ENCODE measurements at places on chromosomes 5 and 9.

GRCh38 chr9:124776954-124777648 is at the start of gene OLFML2A:
TSS of gene OLFML2A (plus strand) at chr9:124777133. CDS start at chr9:124777271, 138 bp downstream.
- DNase-seq: peak; percentile 66

DNA sequence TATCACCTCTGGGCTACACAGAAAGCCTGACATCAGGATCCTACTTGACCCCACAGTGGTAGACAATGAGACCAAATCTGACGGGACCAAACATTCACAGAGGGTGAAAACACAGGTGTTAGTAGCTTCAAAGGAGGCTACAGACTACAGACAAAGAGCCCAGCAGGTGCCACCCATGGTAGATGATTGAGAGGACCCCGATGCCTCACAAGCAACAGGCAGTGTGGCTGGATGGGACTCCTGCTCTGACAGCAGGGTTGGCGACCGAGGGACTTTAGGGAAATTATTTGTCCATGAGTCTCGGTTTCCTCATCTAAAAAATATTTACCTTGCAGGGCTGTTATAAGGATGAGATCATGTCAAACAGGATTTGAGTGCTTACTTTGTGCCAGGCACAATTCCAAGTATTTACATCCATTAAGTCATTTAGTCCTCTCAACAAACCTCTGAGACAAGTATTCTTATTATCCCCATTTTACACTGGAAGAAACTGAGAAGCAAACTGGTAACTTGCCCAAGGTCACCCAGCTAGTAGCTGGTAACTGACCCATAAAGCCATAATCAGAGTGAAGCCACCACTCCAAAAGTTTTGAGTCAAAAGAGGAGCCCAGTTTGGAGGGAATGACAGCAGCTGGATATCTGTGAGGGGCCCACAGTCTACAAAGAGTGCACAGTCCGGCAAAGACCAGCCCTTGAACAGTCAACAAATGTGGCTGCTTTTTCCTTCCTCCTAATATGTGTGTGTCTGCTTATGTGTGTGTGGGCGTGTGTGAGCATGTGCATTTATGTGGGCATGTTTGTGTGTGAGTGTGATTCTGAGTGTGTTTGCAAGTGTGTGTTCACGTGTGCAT is 502.0 kb downstream of the BNC2 start:
- DNase-seq: no peak

DNA sequence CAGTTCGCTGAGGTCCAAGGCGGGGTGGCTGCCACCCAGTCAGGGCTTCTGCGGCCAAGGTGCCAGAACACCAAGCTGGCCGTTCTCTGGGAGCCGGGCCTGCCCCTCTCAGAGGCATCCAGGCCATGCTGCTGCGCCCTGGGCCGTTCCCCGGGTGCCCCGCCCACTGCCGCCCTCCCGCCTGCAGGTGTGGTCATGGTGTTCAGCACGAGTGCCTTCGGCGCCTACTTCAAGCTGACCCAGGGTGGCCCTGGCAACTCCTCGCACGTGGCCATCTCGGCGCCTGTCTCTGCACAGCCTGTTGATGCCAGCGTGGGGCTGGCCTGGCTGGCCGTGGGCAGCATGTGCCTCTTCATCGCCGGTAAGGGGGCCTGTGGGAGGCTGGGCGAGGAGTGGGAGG is 7.7 kb downstream of the SLC2A8 start:
- no peak for DNase-seq

DNA sequence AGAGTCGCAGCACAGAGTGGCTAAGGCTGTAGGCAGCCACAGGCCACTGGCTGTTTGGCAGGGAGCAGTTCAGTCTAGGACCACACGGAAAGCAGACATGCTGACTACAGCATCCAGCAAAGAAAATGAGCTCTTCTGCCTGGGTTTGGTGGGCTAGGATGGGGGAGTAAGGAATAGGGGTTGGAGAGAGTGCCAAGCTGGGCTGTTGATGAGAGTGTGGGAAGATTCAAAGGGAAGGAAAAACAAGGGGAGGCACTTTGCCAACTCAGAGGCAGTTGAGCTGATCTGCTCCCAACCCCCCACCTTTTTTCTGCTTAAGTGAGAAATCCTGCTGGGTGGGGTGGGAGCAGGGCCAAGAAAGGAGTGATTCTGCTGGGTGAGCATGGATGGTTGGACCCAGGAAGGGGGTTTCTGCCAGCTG is 35.9 kb downstream of the SVEP1 start:
- DNase-seq: no peak

DNA sequence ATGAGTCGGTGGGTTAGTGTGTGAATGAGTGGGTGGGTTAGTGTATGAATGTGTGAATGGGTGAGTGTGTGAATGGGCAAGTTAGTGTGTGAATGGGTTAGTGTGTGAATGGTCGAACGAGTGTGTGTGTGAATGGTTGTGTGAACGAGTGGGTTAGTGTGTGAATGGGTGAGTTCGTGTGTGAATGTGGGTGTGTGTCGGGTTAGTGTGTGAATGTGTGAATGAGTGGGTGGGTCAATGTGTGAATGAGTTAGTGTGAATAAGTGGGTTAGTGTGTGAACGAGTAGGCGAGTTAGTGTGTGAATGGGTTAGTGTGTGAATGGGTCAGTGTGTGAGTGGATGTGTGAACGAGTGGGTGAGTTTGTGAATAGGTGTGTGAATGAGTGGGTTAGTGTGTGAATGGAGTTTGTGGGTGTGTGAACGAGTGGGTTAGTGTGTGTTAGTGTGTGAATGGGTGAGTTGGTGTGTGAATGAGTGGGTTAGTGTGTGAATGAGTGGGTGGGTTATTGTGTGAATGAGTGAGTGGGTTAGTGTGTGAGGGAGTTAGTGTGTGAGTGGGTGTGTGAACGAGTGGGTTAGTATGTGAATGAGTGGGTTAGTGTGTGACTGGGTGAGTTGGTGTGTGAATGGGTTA is 38.8 kb downstream of the NKD2 start:
- DNase-seq: no peak

GRCh38 chr9:22010866-22011625 is 1.9 kb upstream of the CDKN2B start:
- peak; percentile 75 for DNase-seq

- no peak for DNase-seq
Observed at GRCh38 chr9:132301521-132301920, 53.3 kb downstream of the SETX start.

- no peak for DNase-seq
Observed at GRCh38 chr5:136114414-136115125, 18.1 kb upstream of the SMAD5 start.

DNA sequence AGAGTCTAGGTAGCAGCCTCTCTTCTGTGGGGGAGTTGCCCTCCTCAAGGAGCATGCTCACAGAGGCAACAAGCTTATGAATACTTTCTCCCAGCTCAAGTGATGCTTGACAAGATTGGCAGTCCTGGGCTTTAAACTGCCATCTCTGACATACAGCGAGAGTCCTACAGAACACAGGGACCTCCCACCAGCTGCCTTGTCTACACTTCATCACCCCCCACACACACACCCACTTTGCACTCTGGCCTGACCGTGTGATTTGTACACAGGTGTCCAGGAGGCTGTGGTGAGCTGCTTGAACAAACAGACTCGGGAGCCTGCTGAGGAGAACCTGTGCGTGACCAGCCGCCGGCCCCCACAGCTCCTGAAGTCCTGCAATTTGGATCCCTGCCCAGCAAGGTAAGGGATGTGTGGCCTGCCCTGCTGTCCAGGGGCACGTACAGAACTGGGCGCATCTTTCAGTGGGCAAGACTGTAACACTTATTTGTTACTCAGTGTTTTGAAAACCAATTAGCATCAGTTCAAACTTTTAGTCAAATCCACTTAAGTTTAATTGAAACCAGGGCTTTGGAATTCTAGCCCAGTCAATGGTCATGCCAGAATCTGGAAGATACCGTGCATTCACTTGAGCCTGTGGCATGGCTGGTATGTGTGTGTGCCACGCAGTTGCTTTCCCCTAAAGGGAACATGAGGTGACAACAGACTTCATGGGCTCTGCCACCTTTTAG is 247.5 kb downstream of the ADAMTSL1 start:
- no peak for DNase-seq

DNA sequence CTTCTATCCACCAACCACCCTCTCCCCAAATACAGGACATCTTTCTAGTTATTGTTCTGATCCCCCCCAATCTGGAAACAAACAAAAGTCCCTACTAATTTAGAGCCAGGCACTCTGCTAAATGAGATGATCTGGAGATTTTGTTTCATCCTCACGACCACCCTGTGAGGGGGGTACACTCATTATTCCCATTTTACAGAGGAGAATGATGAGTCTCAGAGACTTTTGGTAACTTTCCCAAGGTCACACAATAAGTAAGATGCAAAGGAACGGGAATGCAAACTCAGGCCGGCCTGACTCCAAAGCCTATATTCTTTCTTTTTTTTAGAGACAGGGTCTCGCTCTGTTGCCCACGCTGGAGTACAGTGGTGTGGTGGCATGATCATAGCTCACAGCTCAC is 9.4 kb downstream of the PDGFRB start:
- DNase-seq: no peak

- peak; percentile 85 for DNase-seq
Observed at GRCh38 chr9:93600504-93600903, 24.1 kb downstream of the PHF2 start.

DNA sequence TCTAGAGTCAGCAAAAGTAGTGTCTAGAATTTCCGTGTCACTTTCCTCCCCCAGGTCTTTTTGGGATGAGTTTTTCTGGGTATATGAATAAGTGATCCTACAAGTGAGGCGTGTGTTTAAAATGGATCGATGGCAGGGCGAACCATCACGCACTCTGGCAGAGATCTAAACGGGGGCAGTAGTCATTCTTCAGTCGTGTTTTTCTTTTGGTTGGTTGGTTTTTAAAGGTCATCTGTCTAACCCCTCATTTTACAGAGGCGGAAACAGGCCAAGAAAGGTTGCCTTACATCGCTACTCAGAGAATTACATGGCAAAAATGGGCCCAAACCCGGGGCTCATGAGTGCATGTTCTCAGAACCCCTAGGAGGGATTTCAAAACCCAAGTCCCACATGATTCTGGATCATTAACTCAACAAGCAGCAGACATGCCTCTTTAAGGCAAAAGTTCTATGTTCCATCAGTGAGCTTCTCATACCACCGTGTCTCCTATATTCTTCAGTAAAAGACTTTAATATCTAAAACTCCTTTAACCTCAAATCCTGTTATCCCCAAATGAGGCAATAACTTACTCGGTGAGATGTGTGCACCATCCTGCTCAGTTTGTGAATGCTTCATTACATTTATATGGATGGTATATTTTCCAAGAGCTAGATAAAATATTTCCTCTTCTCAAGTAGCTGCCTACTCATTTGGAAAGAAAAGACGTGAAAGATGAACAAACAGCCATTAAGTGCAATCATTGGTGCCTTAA is 145.8 kb downstream of the AOPEP start:
- no peak for DNase-seq

GRCh38 chr9:106897751-106898150 is 34.8 kb downstream of the ZNF462 start:
- DNase-seq: no peak

DNA sequence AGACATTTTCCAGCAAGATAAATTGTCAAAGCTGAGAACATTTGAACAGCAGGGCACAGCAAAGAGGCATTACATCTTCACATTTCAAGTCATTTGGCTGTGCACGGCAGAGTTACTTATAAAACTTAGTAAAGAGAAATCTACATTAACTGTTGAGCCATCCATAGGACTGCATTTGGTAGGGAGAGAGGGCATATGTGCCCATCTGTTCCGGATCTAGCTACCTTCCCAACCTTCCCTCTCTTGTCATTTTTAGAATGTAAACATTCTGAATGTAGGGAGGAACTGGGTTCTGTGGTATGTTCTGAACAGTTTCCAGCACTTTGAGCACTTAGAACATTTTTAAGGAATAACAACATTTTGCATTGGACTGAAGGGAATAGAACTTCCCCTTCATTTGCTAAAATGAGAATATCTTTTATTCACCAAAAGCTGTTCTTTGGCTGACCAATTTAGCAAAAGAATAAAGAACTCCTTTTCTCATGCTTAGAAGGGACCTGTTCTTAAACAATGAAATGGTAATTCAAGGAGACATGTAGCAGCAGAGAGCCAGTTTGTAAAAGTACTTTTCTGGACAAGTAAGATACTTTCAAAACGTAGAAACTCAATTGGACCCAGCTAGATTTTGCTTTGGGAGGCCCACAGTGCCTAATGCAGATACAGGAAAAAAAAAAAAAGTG is 104.4 kb downstream of the CETN3 start:
- no peak for DNase-seq

DNA sequence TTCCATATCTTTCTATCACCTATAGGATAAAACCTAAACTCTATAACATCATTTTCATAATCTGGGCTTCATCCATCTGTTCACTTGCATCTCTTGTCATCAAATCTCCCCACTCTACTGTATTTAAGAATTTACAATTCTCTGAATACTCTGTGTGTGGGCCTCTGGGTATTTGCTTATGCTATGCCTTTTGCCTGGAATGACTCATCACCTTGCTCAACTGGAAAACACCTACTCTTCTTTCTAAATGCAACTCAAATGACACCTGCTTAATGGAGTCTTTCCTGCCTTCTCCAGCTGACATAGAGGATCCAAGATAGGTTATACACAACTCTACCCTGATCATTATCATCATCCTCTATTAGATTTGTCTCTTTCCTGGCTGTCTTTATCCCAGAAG is 421.7 kb downstream of the SPATA31D1 start:
- DNase-seq: no peak

DNA sequence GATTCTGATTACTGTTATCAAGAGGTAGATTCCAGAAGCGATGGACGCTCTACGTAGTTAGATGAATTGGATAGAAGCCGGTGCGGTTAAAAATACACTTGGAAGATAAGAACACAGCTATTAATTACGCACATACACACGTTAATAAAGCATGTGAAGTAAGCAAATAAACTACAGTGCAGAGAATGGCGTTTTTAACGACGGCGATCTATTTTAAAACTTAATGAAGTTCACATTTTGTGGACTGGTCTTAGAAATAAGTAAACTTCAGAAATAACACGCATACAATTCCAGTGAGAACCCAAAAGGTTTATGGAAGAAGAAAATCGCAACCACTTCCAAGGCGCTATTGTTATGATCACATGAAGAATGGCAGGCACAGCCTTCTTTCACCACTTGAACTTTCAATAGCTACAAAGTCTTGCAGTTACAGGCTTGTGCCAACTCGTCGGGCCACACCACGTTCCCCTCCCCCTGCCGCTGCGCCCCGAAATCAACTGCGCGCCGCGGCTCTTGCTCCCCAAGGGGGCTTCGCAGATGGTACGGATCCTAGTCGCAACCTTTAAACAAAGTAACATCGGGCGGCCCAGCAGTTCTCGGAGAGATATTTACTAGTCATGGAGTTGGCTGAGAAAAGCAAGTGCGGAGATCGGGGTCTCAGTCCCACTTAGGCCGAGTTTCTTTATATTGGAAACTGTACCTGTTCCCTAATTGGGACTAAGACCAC is 866 bp upstream of the SEMA6A start:
- DNase-seq: peak; percentile 17

GRCh38 chr9:105401651-105402050 is 46.2 kb upstream of the FSD1L start:
- no peak for DNase-seq

- DNase-seq: peak; percentile 30
Observed at GRCh38 chr9:121009650-121010049, 40.4 kb downstream of the C5 start.

GRCh38 chr9:1048231-1048619 is 1.9 kb upstream of the DMRT2 start:
- no peak for DNase-seq

- DNase-seq: no peak
Observed at GRCh38 chr9:131459056-131459455, 43.7 kb upstream of the POMT1 start.

Data from hematopoietic multipotent progenitor cell treated with erythropoietin and hydrocortisone succinate and interleukin-3 and kit ligand, for 4 days (in vitro differentiated cells).